ENCODE measurements at places on chromosomes 5 and 9.
A peak's percentile ranks its signal among the peaks of the same experiment; 100 is the strongest.

- no peak for DNase-seq
These were observed 24.2 kb downstream of the P4HA2 start for GRCh38 chr5:132203464-132203818.

- DNase-seq: no peak
These were observed 6.8 kb upstream of the WDR41 start for GRCh38 chr5:77498952-77499351.

DNA sequence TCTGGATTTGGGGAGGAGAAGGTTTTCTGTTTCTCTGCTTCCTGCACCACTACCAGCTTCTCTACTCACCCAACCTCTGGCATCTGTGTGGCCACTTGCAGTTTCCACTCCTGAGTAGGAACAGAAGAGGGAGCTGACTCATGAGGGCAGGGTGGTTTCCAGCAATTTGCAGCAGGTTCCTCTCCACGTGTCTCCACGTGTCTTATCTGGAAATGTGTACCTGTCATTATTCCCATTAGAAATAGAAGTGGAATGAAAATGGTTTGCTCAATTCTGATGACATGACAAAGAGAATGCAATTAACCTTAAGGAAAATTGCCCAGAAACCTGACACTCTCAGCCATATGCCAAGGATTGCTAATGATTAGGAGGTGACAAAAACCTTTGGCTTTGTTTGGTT is 33.0 kb downstream of the EGFLAM start:
- DNase-seq: no peak

DNA sequence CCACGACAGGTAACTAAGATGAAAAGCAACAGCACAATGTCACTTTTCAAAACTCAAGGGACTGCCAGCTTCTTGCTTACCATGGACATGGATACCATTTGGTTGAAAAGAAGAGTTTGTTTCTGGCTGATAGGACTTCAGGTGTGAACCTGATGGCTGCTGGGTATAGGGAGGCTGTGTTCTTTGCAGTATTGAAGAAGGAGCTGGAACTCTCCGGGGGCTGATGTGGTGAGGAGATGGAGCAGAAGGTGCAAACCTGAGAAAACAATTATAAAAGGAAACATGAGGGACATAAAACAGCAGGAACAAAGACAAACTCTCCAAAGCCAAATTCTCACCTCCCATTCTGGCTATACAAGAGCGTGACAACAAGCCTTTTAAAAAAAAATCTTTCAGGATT is 330.1 kb upstream of the RFX3 start:
- no peak for DNase-seq

GRCh38 chr9:78848061-78848460 is 551.1 kb downstream of the PSAT1 start:
- no peak for DNase-seq

DNA sequence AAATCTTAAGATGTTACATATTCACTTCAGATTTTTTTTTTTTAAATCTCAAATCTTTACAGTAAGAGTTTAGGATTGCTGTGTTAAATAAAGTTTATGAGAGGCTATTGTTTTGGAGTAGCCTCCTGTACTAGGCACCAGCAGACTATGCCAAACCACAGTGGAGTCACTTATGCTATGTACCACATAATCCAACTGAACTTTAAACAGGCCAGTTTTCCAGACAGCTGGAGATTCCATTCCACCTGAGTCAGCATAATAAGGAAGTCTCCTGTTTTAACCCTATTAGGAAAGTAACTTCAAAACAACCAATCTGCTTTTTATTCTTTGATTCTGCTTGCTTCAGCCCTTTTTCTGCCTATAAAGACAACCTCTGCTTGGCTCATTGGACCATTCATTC is 205.2 kb downstream of the CSNK1G3 start:
- DNase-seq: no peak

DNA sequence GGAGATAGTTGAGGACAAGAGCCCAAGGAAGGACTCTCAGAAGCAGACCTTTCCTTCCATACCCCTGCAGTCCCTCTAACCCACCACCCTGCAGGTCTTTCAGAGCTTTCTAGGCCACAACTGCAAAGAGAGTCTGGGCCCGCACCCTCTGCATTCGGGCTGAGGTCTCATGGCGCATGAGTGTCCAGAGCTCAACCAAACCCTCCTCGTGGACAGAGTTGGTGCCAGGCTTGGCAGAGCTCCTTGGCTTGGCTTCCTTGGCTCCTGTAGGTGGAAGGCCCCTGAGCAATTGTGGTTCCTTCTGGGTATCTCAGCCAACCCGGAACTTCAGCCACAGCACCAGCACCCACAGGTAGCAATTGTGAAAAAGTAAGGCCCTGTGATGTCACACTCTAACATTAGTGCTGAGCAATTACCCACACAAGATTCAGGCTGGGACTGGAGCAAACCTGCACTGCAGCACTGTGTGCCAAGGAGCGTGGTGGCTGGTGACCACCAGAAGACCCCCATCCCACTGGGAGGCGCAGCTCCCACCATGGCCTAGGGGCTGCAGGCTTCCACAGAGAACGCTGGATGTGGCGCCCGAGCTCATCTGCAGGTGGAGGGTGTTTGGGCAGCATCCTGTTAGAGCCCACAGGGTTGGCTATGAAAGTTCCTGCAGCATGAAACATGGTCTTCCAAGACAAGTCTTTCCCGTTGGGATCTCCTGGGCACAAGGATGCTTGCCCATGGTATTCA is 38.8 kb downstream of the FOXI1 start:
- DNase-seq: no peak

- DNase-seq: no peak
These were observed 188.0 kb upstream of the PIK3R1 start for GRCh38 chr5:68027519-68027918.

GRCh38 chr9:35691757-35692301 is 2.1 kb upstream of the TPM2 start:
- DNase-seq: no peak

DNA sequence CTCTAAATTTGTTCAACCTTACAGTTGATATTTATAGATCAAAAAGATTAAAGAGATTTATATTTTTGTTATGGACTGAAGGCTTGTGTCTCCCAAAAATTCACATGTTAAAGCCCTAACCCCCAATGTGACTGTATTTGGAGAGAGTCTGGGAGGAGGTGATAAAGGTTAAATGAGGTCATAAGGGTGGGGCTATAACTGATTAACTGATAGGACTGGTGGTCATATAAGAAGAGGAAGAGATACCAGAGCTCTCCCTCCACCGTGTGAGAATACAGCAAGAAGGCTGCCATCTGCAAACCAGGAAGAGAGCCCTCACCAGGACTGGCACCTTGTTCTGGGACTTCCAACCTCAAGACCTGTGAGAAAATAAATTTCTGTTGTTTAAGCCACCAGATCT is 264.3 kb downstream of the ENC1 start:
- DNase-seq: peak; percentile 61

- DNase-seq: peak; percentile 13
These were observed 2125.8 kb upstream of the WWC1 start for GRCh38 chr5:166165596-166165995.

DNA sequence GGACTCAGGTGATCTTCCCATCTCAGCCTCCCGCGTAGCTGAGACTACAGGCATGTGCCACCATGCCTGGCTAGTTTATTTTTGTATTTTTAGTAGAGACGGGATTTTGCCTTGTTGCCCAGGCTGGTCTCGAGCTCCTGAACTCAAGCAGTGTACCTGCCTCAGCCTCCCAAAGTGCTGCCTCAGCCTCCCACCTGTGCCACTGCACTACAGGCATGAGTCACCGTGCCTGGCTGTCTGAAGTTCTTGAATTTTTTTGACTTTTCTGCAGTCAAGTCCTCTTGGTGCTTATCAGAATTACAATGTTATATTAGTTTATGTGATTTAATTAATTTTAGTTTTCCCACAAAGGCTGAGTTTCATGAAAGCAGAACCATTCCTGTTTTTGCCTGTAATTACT is 9.8 kb downstream of the SPIN1 start:
- DNase-seq: no peak

DNA sequence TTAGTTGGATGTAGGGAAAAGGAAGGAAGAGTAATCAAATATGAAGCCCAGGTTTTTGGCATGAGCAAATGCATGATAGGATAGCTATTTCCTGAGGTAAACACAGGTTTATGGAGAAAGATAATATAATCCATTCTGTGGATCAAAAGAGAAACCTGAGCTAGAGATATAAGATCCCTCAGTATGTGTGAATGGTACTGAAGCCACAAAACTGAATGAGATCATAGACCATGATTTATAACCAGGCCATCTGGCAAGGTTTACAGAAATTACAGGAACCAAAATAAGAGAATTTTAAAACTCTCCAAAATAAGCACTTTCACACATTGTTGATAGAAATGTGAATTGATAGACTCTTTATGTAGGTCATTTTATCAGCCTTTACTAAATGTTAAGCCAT is 28.7 kb upstream of the ECM2 start:
- no peak for DNase-seq

GRCh38 chr9:111029260-111029659 is 9.0 kb downstream of the LPAR1 start:
- DNase-seq: peak; percentile 34

DNA sequence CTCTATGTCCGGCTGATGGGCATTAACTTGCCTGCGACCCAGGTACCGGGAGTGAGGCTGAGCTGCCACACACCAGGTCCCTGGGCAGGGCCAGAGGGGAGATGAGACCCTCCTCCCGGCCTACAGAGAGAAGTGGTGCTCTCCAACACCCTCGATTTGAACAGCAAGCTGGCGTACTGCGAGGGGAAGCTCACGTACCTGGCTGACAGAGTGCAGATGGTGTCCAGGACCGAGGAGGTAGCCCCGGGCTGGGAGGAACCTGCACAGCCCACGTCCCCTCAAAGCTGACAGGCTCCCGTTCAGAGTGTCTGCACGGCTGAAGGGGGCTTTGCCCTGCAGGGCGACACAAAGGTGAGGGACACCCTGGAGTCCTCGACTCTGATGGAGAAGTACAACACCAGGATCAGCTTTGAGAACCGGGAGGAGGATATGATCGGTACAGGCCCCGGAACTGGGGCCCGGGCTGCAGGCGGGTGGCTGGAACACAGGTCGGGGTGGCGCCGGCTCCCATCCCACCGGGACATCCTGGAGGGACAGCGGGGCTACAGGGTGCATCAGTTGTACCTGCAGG is 1.0 kb upstream of the RABL6 start:
- no peak for DNase-seq

GRCh38 chr9:109855540-109855939 is 75.5 kb downstream of the PALM2AKAP2 start:
- DNase-seq: no peak

DNA sequence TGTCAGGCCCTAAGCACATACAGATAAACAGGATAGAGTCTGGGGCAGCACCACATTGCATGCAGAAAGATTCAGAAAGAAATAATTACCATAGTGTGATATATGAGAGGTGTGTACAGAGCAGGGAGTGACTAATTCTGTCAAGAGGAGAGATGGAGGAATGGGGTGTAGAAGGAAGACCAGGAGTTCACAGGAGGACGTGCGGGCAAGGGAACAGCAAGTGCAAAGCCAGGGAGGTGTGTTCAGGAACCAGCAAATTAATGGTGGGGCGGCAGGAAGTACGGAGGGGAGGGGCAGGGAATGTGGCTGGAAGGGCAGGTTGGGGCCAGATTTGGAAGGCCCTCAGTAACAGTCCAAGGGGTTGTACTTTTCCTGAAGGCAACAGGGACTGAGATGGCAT is 17.4 kb downstream of the EGR1 start:
- no peak for DNase-seq

DNA sequence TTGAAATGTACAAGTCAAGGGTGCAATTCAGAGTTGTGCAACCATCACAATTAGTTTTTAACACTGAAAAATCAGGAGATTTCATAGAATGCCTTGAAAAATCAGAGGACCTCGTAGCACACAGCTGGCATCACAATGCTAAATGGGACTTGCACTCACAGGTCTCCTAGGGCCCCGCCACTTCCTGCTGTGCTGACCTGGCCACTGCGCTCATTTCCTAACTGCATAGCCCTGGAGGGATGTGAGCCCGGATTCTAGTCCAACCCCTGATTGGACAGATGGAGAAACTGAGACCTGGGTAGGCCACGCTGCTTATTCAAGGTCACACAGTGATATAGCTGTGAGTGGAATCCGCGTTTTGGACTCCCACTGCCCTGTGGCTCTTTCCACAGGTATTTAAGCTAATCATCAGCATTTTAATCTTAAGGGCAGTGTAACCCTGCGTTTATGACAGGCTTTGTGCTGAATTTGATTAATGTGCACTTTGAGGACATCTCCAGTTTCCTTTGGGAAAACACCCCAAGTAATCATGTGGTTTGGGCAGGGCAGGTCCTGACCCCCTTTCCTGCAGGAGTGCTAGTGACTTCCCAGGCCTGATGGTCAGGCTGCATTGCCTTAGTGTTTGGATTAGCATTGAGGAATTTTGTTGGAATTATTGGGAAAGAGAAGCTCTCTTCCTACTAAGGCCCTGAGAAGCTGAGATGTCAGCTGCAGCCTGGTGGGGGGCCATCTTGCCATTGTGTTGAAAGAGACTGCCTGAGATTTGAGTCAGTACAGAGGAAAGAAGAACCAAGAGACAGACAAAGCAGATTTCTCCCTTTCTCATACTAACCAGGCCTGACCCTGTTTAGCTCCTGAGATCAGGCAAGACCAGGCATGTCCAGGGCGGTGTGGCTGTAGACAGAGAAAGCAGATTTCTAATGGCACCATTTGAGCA is 36.2 kb downstream of the STC2 start:
- DNase-seq: no peak

DNA sequence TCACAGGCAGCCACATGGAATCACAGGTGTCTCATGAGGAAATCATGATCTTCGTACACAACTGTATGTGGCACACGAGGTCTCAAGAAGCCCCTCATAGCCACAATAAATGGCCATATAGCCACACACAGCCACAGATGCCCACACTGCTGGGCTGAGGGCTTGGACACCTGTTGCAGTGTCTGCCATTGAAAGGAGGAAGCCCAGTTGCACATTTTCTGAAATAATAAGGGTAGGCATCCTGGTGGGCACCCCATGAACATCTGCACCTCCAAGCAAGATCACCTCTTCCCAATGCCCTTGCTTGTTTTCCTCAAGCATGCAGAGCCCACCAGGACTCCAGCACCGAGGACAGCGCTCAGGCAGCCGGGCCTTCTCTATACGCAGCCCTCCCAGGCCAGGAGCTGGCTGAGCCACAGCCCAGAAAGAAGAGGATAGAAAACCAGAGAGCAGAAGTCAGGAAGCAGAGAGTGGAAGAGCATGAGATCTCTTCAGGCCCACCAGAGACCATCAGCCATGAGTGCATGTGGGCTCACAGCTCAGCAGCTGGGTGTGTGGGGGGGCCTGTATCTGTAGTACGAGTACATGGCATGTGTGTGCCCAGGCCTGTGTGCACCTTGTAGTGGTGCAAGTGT is 1.0 kb upstream of the ACSL6 start:
- peak; percentile 81 for DNase-seq

DNA sequence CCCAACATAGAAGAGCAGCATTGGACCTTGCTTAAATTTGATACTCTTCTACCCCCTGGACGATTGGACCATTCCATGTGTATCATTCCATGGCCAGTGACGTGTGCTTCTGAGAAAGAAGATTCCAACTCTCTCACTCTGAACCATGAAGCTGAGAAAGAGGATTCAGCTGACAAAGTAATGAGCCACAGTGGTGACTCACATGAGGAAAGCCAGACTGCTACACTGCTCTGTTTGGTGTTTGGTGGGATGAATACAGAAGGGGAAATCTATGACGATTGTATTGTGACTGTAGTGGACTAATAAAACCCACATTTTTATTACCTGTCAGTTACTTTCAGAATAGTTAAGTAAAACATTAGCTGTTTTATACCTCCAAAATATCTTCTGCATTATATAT is 7.5 kb downstream of the HSPA5 start:
- DNase-seq: no peak

Measured in hematopoietic multipotent progenitor cell treated with erythropoietin and hydrocortisone succinate and interleukin-3 and kit ligand, for 6 days (in vitro differentiated cells).